Activated naive CD4-positive, alpha-beta T cell treated with anti-CD3 and anti-CD28 coated beads, Interleukin-2, amount 50 U/mL, for 72 hours (primary cell): ENCODE measurements at places on chromosomes 5 and 9. TPM values are rescaled to one million over a fixed set of nuclear protein-coding genes. Genes with fewer than 3 reads are reported as not detected.

The SETD9 gene
- 9.4 TPM for total RNA-seq

The ADAMTS16 gene
- not detected for total RNA-seq

The CD14 gene
- total RNA-seq, result 1.6 TPM

The OLFML2A gene
- not detected for total RNA-seq

The GFI1B gene
- 0.48 TPM for total RNA-seq

The SLC6A7 gene
- total RNA-seq, result not detected

The TLX3 gene
- not detected for total RNA-seq

The PCAT7 gene
- not detected for total RNA-seq
